ENCODE measurements at places on chromosomes 2 and 18. TPM values are rescaled to one million over a fixed set of nuclear protein-coding genes. Genes with fewer than 3 reads are reported as not detected.

Gene NOSTRIN
- total RNA-seq = not detected

GRCh38 chr18:72206814-72207213 is 337.3 kb downstream of the CBLN2 start:
- no peaks in the 10 kb centered on the region for H3K27me3 ChIP-seq
- H3K4me3 ChIP-seq = no peak overlapping the region
- H3K4me1 ChIP-seq = no peaks in the 10 kb centered on the region

DNA sequence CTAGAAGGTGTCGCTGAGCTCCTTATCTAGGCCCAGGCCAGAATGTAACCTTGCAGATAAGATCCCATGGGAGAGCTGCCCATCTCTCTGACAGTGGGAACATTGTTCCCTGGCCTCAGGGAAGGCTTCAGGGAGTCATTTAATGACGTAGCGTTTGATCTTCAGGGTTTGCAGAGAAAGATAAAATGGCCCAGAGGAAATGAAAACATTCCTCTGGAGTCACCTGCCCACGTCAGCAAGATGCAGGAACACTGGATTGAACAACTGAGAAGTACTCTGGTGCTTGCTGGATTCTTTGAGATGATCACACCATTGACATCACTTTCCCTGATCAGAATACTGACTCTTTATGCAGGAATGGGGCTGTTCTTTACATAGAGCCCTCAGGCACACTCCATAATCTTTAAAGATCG is 51.6 kb downstream of the MAPK4 start:
- peaks cover 4% of the 10 kb centered on the region for H3K27me3 ChIP-seq
- no peaks in the 10 kb centered on the region for H3K4me1 ChIP-seq
- no peak for DNase-seq
- no peaks in the 10 kb centered on the region for H3K36me3 ChIP-seq
- no peak overlapping the region for H3K27ac ChIP-seq

DNA sequence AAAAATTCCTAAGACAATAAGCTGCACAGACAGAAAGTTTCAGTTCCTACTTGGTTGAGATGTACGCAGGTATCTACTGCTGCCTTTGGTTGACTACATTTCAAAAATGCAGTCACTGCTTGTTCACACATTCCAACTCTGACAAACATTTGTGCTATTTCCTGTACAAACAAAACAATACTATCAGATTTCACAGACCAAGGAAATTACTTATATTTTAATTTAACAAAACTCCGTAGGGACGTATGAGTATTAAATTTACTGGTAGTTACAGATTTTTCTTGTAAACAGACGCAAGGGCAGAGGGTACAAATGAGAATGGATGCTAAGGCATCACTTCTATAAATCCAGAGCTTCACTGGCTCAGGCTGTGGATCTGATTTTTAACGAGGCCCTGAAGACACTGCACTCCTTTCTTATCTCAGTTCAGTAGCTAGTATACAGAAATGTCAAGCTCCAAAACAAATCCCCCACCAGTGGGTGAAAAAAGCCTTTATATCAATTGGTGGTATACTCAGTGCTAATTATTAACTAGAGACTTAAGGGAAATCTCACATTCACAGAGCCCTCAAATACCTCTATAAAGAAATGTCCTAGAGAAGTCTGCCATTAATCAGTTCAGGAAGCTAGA is 31.7 kb upstream of the TTC32 start:
- H3K27me3 ChIP-seq = no peaks in the 10 kb centered on the region
- H3K4me1 ChIP-seq = peaks cover 20% of the 10 kb centered on the region
- H3K36me3 ChIP-seq = peaks cover 43% of the 10 kb centered on the region
- peak overlapping the region; percentile 55 for H3K4me3 ChIP-seq
- no peak for DNase-seq

DNA sequence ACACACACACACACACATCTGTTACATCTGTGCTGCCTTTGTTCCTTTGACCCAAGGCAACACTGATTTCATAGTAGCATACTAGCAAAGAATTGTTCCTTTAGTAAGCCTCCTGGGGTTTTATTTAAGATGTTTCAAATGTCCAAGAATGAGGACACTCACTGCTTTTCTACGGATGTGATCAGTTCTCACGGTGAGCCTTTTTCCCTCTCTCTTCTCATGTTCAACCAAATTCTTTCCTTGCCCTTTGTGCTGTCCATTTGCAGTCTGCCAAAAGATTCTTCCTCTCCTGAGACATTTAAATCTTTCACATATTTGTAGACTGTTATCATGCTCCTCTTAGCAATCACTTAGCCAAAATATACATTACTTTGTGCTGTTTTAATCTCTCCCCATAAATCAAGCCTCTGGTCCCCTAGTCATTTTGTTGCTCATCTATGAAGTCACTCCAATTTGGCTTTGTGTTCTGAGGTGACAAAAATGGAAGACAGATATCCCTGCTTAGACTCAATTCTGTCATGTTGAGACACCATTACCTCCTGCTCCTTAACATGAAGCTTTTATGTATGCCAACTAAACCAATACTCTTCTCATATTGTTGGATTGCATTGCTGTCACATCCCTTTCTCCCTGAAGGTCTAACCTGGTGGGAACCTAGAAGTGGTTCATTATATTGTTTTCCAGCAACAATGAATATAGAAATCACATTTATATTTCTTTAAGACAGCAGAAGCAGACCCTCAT is 1605.3 kb upstream of the ACVR2A start:
- H3K27me3 ChIP-seq = no peaks in the 10 kb centered on the region
- peaks cover 3% of the 10 kb centered on the region for H3K36me3 ChIP-seq
- DNase-seq = no peak
- peaks cover 59% of the 10 kb centered on the region for H3K4me1 ChIP-seq

DNA sequence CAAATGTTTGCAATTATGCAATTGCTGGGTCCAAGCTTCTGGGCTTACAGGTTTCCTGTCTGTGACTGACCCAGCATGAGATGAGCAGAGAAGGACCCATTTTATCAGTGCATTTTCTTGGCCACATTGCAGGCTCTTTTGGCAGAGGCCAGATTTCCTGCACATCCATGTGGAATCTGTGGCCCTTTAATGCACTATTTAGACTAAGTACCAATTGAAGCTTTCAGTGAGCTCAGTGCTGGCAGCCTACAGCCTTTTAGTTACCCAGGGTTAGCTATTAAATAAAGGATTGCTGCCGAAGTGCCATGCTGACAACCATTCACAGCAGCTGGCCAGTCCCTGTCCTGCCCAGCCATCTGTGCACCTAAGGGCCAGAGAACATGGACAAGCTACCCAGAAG is 165.0 kb downstream of the ANKRD30B start:
- H3K4me3 ChIP-seq = no peak overlapping the region
- no peaks in the 10 kb centered on the region for H3K27me3 ChIP-seq
- no peak overlapping the region for H3K27ac ChIP-seq

DNA sequence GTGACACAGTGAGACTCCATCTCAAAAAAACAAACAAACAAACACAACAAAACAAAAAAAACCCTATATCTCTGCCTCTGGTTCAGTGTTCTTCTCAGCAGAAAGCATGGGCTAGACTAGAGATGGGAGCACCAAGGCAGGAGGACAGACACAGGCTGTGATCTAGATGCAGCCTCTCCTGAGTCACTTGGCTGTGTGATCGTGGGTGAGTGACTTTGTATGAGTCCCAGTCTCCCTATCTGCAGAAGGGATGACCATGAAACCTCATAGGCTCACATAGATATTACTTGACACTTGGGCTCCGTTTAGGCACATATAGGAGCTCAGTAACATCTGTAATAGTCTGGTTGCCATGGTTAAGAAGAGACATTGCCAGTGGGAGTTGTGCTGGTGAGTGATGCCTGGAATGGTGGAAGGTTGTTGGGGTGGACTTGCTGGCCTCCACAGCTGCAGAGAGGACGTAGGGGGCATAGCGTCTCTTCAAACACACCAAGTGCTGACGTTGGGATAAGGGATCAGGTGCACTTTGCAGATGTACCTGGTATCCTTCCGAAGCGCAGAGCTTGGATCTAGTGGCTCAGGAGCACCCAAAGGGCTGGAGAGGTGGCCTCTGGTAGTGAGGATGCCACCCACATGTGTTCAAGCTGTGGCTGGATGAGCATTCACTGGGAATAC is 318.9 kb upstream of the HS6ST1 start:
- H3K27ac ChIP-seq = peak overlapping the region; percentile 77
- no peak overlapping the region for H3K4me3 ChIP-seq
- peaks cover 68% of the 10 kb centered on the region for H3K4me1 ChIP-seq
- no peaks in the 10 kb centered on the region for H3K27me3 ChIP-seq
- H3K36me3 ChIP-seq = no peaks in the 10 kb centered on the region
